G401 (cell line): ENCODE measurements at places on chromosomes 4 and X. TPM values are rescaled to one million over a fixed set of nuclear protein-coding genes. Genes with fewer than 3 reads are reported as not detected.

Gene ASMT
- not detected in 2 replicates for total RNA-seq

DNA sequence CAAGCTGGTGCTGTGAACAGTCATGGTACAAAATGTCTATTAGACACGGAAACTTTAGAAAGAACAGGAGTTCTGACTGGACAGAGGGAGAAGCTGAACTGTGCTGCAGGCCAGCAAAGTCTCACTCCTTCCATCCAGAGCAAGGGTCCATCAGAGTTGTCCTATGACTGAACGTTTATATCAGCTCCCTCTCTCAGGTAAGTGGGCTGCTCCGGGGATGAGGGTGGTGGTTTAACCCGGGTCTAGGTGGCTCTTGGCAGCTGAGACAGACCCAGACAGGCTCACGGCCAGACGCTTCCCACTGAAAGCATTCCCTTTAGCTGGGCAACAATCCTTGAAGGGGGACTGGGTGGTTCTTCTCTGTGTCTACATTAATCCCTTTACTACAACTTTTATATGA lies 385.0 kb upstream of the SMIM31 start:
- no peak for DNase-seq

- no peak for DNase-seq
Observed at GRCh38 chrX:111041018-111041462, 55.0 kb upstream of the PAK3 start.

GRCh38 chrX:154490021-154490413 lies 412 bp downstream of the SLC10A3 start:
- DNase-seq, result no peak

DNA sequence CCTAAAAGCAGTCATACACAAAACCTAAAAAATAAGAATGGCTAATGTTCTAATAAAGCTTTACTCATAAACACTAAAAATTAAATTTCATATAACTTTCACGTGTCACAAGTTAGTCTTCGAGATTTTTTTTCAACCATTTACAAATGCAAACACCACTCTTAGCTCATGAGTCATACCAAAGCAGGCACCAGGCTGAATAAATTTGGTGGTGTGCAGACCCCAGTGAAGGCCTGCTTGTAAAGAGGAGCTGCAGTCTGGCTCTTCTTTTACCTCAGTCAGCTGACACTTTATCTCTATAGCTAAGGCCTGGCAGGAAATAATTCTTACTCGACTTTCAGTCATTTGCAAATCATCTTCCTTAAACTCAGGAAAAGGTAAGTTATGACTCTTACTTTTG lies 37.4 kb downstream of the CLOCK start:
- DNase-seq, result no peak
